ENCODE measurements at places on chromosomes 12 and 14.

DNA sequence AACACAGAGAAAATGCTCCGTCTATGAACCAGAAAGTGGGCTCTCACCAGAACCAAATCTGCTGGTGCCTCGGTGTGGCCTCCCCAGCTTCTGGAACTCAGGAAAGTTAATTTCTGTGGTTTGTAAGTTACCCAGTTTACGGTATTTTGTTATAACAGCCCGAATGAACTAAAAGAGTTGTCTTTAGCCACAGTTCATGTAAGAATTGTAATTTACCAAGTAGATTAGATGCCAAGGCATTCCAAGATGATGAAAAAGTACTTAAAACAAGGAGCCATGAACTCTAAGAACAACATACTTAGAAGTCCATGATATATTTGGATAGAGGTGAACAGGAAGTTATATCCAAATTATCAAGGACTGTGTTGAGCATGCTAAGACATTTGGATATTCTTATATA, 259.9 kb upstream of the GARIN6 start:
- DNase-seq = no peak

GRCh38 chr12:72075401-72075800, 136.8 kb downstream of the TPH2 start:
- no peak for DNase-seq

DNA sequence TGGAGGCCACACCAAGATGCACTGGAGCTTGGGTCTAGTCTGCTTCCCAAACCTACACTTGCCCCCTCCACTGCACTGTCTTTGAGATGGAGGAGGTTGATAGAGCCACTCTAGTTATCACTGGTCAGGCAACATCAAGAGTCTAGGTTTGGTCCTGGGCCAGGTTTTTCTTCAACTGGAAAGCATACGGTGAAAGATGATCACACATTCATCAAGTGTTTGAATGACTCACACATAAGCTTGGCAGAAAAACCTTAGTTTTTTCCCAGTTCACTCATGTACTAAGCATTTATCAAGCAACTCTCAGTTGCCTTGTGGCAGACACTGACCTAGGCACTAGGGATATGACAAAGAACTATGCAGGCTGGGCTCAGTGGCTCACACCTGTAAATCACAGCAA, 84.5 kb downstream of the PLEKHG3 start:
- DNase-seq = no peak

DNA sequence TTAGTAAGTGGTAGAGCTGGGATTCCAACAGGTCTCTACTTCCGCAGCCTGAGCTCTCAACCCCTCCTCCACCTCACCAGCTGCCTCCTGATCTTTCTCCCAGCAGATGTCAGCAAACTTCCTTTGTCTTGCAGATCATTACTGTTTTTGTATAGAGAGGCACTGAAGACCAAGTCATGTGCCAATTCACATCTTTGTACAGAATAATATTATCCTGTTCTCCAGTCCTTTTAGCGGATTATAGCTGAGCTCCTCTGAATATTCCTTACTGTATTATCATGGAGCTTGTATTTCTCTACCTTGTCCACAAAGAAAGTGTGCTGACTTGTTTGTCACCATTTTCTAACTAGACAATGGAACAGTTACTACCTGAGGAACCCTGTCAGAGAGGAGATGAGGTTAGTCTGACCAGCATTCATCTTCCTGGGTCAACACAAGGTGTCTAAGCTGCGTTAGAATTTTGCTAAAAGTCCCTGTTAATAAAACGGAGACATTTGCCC, 142.3 kb upstream of the ARHGAP5 start:
- DNase-seq = no peak
